Adrenal gland (tissue), 19 donors: ENCODE measurements at places on chromosomes 2 and 18. TPM values are rescaled to one million over a fixed set of nuclear protein-coding genes. Genes with fewer than 3 reads are reported as not detected.
A peak's percentile ranks its signal among the peaks of the same experiment; 100 is the strongest.

DNA sequence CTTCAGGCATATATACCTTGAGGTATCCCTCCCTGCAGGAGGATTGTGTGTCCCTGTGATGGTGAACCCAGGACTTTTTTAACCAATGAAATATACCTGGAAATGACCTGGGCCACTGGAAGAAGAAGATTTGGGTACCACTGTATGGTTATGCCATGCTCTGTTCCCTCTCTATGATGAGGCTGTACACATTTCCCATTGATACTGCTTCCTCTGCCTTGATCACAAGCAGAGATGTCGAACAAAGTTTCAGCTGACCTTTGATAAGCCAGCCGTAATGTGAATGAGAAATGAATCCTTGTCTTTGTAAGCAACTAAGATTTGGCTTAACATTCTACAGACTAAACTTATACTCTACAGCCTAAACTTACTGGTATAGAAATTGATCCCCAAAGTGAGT is 78.4 kb upstream of the SPOPL start:
- DNase-seq: no peak
- no peaks in the 10 kb centered on the region for H3K27me3 ChIP-seq
- no peak overlapping the region for H3K4me3 ChIP-seq

GRCh38 chr2:20180676-20181648 is 44.0 kb downstream of the SDC1 start:
- DNase-seq: no peak
- H3K27me3 ChIP-seq: no peaks in the 10 kb centered on the region
- no peak overlapping the region for H3K27ac ChIP-seq
- H3K4me1 ChIP-seq: peaks cover 4% of the 10 kb centered on the region
- no peak overlapping the region for H3K4me3 ChIP-seq
- H3K36me3 ChIP-seq: no peaks in the 10 kb centered on the region

GRCh38 chr2:200787351-200788120 is 24.2 kb upstream of the BZW1 start:
- no peaks in the 10 kb centered on the region for H3K36me3 ChIP-seq
- peak overlapping the region; percentile 88 for H3K27ac ChIP-seq
- no peak overlapping the region for H3K4me3 ChIP-seq
- DNase-seq: peak; percentile 77
- H3K27me3 ChIP-seq: no peaks in the 10 kb centered on the region

GRCh38 chr2:142425551-142425950 is 294.7 kb upstream of the LRP1B start:
- H3K27me3 ChIP-seq: no peaks in the 10 kb centered on the region
- DNase-seq: no peak
- H3K36me3 ChIP-seq: no peaks in the 10 kb centered on the region

DNA sequence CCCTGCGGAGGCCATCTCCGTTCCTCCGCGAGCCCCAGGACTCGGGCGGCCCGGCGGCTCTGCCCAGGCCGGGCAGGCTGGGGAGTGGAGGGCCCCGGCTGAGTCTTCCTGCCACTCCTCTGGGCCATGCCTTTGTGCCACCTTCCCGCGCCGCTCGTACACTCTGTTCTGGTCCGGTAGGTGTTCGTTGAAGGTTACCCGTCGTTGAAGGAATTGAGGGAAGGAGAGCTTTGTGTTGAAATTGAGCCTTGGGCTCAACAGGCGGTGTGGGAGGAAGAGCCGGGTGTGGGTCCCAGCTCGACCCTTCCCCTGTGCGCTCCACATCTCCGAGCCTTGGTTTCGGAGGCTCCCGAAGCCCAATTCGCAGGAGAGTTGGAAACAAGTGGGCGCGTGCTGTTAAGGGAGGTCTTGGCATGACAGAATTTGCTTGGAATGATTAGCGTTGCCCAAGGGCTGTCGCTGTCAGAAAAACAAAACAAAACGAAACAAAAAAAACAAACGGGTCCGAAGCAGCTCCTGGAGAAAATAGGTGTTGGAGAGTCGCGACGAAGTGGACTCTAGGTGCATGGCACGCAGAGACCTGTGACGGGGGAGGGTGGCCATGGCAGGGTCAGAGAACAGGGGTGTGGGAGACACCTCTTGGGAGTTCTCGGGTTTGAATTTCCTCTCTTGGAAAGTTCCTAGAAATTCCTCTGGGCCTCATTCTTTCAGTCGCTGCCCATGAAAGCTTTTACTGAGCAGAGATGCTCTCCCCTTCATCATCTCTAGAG is 1.2 kb upstream of the MZT2A start:
- peaks cover 18% of the 10 kb centered on the region for H3K4me1 ChIP-seq
- H3K27ac ChIP-seq: peak overlapping the region; percentile 87
- H3K36me3 ChIP-seq: no peaks in the 10 kb centered on the region

DNA sequence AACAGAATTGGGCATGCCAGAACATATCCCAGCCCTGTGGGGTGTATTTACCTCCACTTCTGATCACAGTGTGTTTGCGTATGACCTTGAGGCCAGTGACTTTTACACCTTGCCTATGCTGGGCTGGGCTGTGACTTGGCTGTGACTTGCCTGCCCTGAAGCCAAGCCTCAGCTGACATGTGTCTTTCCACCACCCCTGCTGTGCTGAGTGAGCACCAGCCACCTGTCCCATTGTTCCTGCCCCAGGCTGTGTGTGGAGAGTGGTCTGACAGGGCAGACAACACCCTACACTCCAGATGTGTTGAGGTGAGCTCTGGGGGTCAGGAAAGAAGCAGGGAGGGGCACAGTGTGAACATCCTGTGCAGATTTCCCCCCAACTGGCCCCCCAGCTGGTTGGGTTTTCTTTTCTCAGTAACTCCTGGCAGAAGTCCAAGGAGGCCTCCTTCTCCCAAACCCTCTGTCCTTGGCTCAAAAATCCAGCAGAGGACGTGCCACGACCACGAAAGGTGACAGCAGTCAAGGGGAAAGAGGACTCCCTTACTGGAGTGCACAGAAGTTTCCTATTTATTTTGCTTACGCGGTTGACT is 5.1 kb upstream of the STEAP3 start:
- H3K4me1 ChIP-seq: no peaks in the 10 kb centered on the region
- DNase-seq: peak; percentile 71
- H3K27me3 ChIP-seq: no peaks in the 10 kb centered on the region

PLCL1 gene
- total RNA-seq: 9.7 TPM

DNA sequence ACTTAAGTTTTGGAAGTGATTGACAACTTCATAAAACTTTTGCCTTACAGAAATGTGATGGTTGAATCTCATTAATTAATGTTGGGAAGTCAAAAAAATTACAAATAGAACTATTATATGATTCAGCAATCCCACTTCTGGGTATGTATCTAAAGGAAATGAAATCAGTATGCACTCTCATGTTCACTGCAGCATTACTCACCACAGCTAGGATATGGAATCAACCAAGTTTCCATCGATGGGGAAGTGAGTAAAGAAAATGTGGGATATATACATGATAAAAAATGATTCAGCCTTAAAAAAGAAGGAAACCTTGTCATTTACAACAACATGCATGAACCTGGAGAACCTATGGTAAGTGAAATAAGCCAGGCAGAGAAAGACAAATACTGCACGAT is 112.4 kb upstream of the WDR75 start:
- no peak overlapping the region for H3K27ac ChIP-seq
- H3K27me3 ChIP-seq: no peaks in the 10 kb centered on the region
- H3K4me3 ChIP-seq: no peak overlapping the region
- no peaks in the 10 kb centered on the region for H3K4me1 ChIP-seq
- DNase-seq: no peak

ABCG5 gene
- total RNA-seq: 0.56 TPM

- no peak overlapping the region for H3K4me3 ChIP-seq
- H3K27me3 ChIP-seq: no peaks in the 10 kb centered on the region
- no peak for DNase-seq
- H3K27ac ChIP-seq: no peak overlapping the region
- H3K4me1 ChIP-seq: no peaks in the 10 kb centered on the region
These were observed 143.6 kb upstream of the PXDN start for GRCh38 chr2:1887915-1888314.

- peaks cover 18% of the 10 kb centered on the region for H3K4me1 ChIP-seq
- DNase-seq: no peak
- no peaks in the 10 kb centered on the region for H3K27me3 ChIP-seq
- peak overlapping the region; percentile 29 for H3K27ac ChIP-seq
- H3K4me3 ChIP-seq: no peak overlapping the region
- no peaks in the 10 kb centered on the region for H3K36me3 ChIP-seq
These were observed 1.7 kb downstream of the RNU4ATAC start for GRCh38 chr2:121532347-121532766.

- H3K27me3 ChIP-seq: no peaks in the 10 kb centered on the region
- peaks cover 13% of the 10 kb centered on the region for H3K4me1 ChIP-seq
- DNase-seq: no peak
- no peak overlapping the region for H3K27ac ChIP-seq
These were observed 209.5 kb downstream of the DYM start for GRCh38 chr18:49250816-49251388.

ABCG8 gene
- 0.30 TPM for total RNA-seq

RANBP2 gene
- total RNA-seq: 70.4 TPM

GRCh38 chr2:71530211-71530610 is 76.8 kb downstream of the DYSF start:
- H3K4me3 ChIP-seq: no peak overlapping the region
- DNase-seq: no peak
- H3K4me1 ChIP-seq: no peaks in the 10 kb centered on the region
- no peaks in the 10 kb centered on the region for H3K36me3 ChIP-seq

GRCh38 chr2:18124116-18124835 is 245.8 kb downstream of the KCNS3 start:
- H3K27me3 ChIP-seq: no peaks in the 10 kb centered on the region

DNA sequence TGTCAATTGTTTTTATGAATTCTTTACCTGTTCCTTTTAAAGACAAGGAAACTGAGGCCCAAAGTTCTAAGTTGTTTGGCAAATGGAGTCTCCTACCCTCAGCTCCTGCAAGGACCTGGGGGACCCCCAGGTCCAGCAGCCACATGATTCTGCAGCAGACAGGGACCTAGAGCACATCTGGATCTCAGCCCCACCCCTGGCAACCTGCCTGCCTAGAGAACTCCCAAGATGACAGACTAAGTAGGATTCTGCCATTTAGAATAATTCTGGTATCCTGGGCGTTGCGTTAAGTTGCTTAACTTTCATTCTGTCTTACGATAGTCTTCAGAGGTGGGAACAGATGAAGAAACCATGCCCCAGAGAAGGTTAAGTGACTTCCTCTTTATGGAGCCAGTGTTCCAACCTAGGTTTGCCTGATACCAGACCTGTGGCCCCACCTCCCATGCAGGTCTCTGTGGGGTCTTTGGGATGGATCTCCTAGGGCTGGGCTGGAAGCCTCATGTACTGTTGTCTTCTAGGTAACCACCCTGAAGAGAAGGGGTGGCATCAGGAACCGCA is 5.6 kb upstream of the CENPA start:
- H3K27ac ChIP-seq: no peak overlapping the region
- no peak for DNase-seq
- H3K4me1 ChIP-seq: peaks cover 4% of the 10 kb centered on the region
- H3K4me3 ChIP-seq: no peak overlapping the region
- peaks cover 55% of the 10 kb centered on the region for H3K36me3 ChIP-seq

GRCh38 chr2:46943881-46944798 is 28.5 kb upstream of the MCFD2 start:
- no peaks in the 10 kb centered on the region for H3K27me3 ChIP-seq
- peaks cover 53% of the 10 kb centered on the region for H3K4me1 ChIP-seq
- no peak overlapping the region for H3K27ac ChIP-seq
- DNase-seq: no peak

DNA sequence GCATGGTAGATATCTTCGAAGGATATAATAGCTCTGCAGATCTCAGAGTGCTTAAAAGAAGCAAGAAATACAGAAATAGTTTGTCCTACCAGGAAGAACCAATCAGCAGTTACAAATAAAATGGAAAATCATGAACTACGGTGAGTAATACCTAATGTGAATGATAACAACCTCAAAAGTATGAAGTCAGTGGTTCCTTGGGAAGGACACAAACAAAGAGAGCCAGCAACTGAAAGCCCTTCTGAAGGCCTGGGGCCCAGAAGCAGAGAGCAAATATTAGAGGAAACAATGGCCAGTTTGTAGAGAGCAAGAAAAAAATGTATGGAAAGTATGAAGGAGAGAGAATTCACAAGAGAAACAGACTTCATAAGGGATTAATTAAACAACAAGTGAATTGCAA is 226.8 kb upstream of the CHST9 start:
- no peaks in the 10 kb centered on the region for H3K36me3 ChIP-seq
- no peaks in the 10 kb centered on the region for H3K4me1 ChIP-seq

DNA sequence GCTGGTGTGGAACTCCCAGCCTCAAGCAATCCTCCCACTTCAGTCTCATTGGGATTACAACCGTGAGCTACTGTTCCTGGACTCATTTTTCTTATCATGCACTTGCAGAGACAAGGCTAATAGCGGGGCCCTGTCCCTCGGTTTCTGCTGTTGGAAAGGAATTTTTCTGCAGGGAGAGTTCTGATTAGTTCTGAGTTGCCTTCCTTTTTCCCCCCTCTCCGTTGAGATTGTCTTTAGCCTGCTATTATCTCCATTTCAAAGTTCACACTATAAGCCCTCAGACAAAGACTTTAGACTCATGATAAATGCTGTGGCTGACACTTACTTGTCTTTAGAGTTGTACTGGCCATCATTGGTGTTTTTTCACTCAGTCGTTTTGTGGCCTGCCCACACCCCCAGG is 97.2 kb downstream of the NCOA1 start:
- H3K27me3 ChIP-seq: no peaks in the 10 kb centered on the region
- H3K36me3 ChIP-seq: no peaks in the 10 kb centered on the region
- peaks cover 13% of the 10 kb centered on the region for H3K4me1 ChIP-seq
- H3K4me3 ChIP-seq: no peak overlapping the region
- no peak overlapping the region for H3K27ac ChIP-seq
- DNase-seq: no peak

ITGB6 gene
- not detected for total RNA-seq

- no peaks in the 10 kb centered on the region for H3K27me3 ChIP-seq
- H3K4me1 ChIP-seq: no peaks in the 10 kb centered on the region
- no peak overlapping the region for H3K27ac ChIP-seq
- no peak overlapping the region for H3K4me3 ChIP-seq
- no peak for DNase-seq
These were observed 233.0 kb downstream of the ALK start for GRCh38 chr2:29688429-29688828.

- no peaks in the 10 kb centered on the region for H3K4me1 ChIP-seq
- peaks cover 4% of the 10 kb centered on the region for H3K27me3 ChIP-seq
- H3K4me3 ChIP-seq: no peak overlapping the region
These were observed 40.9 kb upstream of the CCDC88A start for GRCh38 chr2:55460562-55460961.

LINC00305 gene
- not detected for total RNA-seq

DNA sequence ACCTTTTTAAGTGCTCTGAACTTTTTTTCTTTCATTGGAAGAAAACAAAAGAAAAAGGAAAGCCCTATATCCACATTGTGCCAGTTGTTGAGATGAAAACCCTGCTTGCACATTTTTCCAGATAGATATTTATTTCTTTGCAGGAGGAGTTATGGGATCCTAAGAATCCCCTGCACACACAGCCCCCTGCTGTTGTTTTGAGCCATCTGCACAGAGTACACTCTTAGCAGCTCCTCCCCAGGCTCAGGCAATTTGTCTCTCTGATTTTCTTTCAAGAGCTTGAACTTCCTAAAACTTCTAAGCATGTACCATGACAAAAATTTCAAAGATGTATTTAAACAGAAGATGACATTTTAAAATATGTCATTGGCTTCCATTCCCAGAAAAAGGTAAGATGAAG is 436.9 kb downstream of the METTL4 start:
- H3K4me1 ChIP-seq: no peaks in the 10 kb centered on the region
- no peak for DNase-seq
- no peak overlapping the region for H3K27ac ChIP-seq
- H3K27me3 ChIP-seq: no peaks in the 10 kb centered on the region
- no peaks in the 10 kb centered on the region for H3K36me3 ChIP-seq
- no peak overlapping the region for H3K4me3 ChIP-seq

- H3K27ac ChIP-seq: no peak overlapping the region
- DNase-seq: no peak
- no peaks in the 10 kb centered on the region for H3K27me3 ChIP-seq
- H3K4me1 ChIP-seq: peaks cover 24% of the 10 kb centered on the region
These were observed 63.1 kb upstream of the MCFD2 start for GRCh38 chr2:46978723-46979122.

DSG4 gene
- not detected for total RNA-seq

TGFA gene
- 1.0 TPM for total RNA-seq
